NCI-H526 treated with DMSO at 0.1 percent for 48 hours (cell line): ENCODE measurements at places on chromosomes 13 and 19.

DNA sequence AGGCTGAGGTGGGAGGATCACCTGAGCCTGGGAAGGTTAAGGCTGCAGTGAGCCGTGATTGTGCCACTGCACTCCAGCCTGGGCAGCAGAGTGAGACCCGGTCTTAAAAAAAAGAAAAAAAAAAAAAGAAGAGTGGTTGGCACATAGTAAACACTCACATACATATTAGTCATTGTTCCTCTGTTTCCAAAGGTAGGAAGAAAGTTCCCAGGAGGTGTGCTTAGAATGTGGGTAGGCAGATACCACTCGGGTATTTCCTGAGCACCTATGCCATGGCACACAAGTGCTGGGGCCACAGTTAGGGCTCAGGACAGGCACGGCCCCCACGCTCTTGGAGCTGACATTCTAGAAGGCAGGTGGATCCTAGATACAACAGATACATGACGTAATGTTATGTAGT lies 41.4 kb downstream of the SIPA1L3 start:
- no peak for DNase-seq

DNA sequence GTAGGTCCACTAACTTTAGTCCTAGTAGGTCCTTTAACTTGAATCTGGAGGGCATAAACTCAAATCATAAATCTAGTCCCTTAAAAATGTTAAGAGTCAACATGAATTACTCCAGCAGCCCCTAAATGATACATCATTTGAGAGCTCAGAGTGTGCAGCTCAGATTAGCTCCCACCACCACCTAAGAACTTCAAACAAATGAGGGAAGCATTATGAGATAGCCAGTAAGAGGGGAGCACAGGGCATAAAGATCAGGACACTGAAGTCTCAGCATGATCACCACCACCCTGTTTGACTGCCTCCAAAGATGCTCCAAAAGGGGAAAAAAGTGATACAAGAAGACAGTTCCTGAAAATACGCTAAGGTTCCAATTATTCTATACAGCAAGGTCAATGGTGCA lies 5.7 kb downstream of the PROSER1 start:
- DNase-seq: no peak

DNA sequence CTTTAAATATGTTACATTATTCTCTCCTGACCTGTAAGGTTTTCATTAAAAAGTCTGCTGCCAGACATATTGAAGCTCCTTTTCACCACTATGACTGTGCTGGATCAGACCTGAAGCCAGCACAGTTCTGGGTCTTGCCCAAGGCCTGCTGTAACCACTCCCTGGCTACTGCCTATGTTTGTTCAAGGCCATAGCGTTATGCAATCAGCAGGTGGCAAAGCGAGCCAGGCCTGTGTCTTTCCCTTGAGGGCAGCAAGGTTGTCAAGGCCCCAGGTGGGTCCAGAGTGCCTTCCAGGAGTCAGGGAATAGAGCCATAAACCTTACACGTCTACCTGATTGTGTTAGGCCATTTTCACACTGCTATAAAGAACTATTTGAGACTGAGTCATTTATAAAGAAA lies 496.8 kb upstream of the PCDH9 start:
- DNase-seq: no peak

- DNase-seq: no peak
These were observed 12.9 kb upstream of the CCNE1 start for GRCh38 chr19:29798774-29799497.

DNA sequence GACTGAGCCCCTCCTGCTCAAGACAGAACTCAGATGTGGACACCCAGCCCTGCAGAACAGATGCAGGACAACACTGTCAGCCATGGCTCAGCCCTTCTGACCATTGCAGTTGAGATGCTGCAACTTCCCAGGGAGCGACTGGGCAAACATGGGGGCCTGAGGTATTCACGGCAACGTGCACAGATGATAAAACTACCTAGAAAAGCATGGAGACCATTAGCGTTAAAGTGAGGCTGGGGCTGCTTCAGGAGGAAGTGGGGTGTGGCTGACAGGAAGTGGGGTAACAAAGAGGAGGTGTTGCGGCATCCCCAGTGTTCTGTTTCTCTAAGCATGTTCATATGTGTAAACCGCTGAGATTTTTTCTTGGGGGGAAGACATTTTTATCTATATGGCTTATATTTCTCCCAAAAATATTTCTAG lies 1.3 kb upstream of the SIGLEC9 start:
- DNase-seq: no peak

DNA sequence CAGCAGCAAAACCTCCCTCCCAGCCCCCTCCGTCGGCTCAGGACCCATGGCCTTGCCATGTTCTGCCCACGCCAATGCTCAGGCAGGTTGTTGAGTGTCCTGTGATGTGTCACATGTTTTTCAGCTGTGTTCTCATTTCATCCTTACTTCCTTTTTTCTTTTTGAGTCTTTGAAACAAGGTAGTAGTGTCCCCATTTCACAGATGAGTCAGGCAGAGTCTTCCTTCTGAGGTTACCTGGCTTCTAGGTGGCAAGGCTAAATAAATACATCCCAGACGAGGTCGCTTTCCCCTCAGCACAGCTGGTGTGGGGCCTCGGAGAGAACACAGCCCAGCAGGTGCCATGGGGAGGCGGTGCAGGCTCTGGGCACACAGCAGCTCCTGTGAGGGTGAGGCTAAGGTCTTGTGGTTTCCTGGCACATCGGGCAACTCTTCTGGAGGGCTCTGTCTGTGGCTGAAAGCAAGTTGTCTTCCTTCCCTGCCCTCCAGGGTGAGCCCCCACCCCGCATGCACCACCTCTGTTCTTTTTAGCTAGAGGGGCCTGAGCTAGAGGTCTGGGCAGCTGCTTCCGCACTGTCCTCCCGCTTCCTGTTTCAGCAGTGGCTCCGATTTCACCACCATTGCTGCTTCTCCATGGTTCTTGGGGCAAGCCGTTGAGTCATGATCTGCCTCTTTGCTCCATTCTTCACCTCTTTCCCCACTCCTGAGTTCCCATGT lies 15.1 kb downstream of the PRAM1 start:
- no peak for DNase-seq

DNA sequence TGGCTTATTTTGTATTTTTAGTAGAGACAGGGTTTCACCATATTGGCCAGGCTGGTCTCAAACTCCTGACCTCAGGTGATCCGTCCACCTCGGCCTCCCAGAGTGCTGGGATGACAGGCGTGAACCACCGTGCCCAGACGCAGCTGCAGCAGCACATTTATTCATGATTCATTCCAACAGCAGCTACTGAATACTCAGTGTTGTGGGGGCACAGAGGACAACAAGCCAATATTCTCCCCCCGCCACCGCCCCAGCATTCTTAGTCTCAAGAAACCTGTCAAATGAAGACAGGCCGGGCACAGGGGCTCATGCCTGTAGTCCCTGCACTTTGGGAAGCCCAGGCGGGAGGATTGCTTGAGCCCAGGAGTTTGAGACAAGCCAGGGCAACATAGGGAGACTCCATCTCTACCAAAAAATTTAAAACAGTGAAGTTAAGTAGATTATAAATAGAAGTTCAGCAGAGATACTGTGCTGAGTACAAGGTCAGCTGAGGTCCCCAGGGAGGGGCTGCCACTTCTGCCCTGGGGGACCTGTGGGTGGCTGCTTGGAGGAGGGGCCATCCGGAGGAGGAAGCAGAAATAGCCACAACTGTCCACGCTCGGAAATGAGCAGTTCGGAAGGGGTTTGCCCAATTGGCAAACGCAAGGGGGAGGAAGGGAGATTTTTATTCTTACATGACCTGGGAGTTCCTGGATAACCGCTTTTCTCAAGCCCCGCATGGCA lies 4.3 kb downstream of the DOT1L start:
- no peak for DNase-seq

DNA sequence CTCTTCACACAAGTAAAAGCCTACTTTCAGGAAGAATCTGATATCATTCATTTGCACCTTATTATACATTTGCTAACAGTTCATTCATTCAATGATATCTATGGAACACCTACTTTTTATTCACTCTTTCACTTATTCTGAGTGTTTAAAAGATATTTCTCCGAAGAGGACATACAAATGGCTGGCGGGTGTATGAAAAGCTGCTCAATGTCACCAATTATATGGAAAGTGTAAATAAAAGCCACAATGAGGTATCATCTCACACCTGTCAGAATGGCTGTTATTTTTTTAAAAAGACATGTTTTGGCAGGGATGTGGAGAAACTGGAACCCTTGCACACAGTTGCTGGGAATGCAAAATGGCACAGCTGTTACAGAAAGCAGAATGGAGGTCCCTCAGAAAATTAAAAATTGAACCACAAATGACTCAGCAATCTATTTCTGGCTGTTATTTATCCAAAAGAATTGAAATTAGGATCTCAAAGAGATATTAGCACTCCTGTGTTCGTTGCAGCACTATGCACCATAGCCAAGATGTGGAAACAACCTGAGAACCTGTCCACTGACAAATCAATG lies 127.6 kb upstream of the IRS2 start:
- DNase-seq: no peak

DNA sequence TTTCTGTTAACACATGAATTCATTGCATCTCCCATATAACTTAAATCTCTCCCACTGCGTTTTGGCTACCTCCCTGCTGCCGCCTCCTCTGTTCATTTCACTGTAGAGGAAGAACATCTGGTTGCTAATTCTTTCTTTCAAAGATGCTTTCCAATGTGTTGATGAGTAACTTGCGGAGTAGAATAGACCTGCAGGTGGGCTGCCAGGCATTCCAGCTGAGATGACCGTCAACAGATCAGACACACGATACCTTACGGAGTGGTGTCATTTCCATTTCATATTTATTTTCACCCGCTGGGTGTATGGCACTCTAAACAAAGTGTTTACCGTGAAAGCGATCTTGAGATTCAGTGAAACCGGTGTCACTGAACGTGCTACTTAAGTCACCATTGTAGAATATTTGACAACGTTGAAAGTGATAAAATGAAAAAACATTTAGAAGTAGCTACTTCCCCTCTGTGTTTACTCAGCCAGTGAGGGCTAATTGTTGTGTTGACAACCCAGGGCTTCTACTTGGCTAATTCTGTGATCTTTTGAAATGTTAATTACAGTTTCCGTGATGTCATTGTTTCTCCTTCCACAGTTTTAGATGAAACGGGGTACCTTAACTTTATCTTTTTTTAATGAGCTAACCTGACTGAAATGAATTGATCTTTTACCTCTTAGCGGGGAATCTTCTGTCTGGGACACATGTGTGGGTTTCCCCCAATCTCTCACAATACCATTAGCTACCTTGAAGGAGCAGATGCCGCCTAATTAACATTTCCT lies 228.5 kb upstream of the ARGLU1 start:
- no peak for DNase-seq

DNA sequence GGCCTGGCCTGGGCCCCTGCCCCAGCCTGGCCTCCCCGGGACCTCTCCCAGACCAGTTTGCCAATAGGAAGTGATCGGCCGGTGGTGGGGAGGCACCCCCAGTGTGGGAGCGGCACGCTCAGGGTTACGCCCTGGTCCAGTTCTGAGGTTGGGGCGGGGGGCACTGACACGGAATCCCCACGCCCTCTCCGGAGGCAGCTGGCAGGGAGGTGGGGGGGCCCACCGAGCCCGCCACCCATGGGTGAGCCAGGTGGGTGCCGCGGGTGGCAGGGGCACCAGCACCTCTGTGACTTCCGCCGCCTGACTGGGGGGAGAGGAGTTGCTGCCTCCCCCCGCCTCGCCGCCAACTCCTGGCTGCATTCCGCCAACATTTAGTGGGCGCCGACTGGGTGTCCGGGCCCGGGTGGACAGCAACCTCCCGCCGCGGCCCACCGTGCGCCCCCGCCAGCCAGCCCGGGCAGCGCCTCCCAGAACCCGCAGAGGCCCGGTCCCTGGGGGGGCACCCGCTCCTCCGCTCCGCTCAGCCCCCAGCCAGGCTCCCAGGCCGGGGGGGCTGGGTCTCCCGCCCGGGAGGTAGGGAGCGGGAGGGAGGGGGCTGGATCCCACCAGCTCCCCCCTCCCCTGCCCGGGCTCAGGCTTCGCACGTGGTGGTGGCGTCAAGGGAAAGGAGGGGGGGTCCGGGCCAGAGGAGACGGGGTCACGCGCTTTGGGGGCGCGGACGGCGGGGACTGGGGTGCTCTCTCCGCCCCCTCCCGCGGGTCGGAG lies 2.0 kb downstream of the ZBTB7A start:
- no peak for DNase-seq

GRCh38 chr13:41942462-41943094 lies 18.3 kb downstream of the VWA8 start:
- no peak for DNase-seq

- no peak for DNase-seq
These were observed 560.6 kb upstream of the SPRY2 start for GRCh38 chr13:80901530-80901929.

DNA sequence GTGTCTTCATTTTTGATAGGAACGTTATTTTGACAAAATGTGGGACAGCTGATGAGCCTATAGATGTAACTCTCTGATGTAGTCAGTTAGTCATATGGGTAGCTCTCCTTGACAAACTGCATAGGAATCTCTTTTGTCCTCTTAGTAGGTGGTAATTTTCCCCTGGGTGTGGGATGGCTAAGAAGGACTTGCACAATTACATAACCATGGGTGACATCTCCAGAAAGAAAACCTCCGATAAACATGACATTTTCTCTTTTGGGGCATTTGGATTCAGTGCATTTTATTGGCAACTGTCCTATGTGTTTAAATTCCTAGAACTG lies 41.8 kb downstream of the IGFL3 start:
- no peak for DNase-seq

- no peak for DNase-seq
These were observed 6.5 kb downstream of the MEIOSIN start for GRCh38 chr19:45739498-45740439.

- DNase-seq: no peak
These were observed 22.0 kb downstream of the ZNF780B start for GRCh38 chr19:40033989-40034560.

DNA sequence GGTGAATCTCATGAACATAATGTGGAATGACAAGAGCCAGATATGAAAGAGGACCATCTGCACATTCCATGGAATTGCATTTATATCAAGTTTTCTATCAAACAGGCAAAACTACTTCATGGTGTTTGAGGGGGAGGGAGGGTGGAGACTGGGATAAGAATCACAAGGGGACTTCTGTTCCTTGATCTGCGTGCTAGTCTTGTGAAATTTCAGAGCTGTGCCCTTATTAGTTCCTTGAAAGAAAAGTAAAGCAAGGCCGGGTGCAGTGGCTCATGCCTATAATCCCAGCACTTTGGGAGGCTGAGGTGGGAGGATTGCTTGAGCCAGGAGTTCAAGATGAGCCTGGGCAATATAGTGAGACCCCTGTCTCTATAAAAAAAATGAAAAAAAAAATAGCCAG lies 30.2 kb upstream of the CEBPG start:
- DNase-seq: no peak
